Upper lobe of left lung (tissue), 6 donors: ENCODE measurements at places on chromosomes 12 and 14.

DNA sequence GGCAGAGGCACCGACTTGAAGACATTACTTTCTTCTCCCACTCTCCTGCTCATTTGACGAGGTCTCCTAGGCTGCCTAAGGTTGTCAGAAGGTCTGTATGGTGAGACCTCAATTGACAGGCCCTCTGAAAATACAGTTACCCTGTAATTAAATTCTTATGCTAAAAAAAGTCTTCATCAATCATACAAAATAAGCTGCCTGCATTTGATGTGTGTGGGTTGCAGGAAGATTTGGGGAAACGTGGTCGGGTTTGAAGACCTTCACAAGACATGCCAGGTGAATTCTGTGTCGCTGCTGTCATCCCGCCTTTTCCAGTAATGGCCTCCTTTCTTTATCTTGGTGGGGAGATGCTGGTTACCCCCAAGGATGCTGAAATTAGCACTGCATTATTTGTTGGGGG, 299.4 kb downstream of the CACNA1C start:
- DNase-seq, result no peak

DNA sequence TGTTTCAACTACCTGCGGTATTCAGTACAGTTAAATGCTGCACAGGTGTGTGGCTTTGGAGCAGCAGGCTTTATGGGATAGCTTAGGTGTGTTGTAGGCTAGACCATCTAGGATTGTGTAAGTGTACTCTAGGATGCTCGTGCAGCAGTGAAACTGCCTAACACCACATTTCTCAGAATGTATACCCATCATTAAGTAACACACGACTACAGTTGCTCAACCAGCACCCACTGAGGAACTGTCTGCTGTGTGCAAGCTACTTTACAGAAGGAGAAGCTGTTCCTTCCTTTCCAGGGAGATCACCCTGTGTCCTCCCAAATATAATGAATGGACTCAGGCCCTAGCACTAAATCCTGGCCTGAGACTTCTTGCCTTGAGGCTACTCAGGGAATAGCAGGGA, 94.8 kb downstream of the SLC24A4 start:
- DNase-seq, result peak; percentile 75

DNA sequence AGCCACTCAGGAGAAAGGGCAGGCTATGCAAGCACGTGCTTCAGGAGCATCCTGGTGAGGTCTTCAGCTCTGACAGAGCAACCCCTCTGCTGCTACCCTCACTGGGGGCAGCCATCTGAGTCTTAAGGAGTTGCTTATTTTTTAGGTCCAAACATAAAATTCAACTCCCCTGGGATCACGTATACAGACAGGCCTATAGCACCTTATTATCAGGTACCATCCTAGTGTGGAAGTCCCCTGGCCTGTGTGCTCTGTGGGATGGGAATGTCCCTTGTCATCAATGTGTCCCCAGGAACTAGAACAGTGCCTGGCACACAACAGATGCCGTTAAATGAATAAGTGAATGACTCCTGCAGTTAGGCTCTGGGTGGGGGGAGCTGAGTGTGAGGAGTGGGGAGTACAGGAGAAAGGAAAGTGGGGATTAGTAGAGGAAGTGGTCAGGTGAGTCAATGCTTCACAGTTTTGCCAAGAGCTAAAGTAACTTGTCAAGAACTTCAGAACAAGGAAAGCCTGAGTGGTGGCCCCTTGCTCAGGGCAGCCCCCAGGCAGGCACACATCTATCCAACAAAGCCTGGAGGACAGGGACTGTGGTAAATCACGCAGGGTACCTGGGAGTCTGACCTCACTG, 33.5 kb downstream of the DAD1 start:
- DNase-seq, result no peak

DNA sequence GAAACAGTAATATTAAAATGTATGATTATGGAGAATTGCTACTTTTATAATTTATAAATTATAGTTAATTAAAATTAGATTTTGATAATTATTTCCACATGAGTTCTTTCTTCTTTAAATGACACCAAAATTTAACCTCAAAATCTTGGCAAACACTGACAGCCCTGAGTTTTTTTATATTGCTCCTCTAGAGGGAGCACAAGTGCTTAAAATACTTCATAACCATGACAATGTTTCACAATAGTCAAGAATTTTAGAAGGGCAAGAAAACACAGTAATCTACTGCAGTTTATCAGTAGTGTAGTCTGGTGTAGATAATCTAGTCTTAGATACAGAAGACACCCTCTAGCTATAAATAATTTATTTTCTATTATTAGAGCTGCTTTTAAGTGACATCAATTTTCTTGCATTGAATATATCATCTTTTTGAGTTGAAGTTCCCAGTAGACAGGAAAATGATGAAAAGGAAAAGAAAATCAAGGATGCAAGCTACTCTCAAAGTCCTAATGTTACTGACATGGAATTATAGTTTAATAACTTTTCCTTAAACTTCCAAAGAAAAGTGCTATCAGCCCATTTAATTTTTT, 14.3 kb upstream of the PTGER2 start:
- DNase-seq, result no peak

- no peak for DNase-seq
Observed at GRCh38 chr14:89575386-89576061, 158.5 kb upstream of the FOXN3 start.

GRCh38 chr14:104750056-104750752, 2.7 kb upstream of the SIVA1 start:
- no peak for DNase-seq

- DNase-seq, result no peak
Observed at GRCh38 chr12:105978686-105979085, 160.1 kb downstream of the NUAK1 start.
